ENCODE measurements at places on chromosomes 7 and 10.

DNA sequence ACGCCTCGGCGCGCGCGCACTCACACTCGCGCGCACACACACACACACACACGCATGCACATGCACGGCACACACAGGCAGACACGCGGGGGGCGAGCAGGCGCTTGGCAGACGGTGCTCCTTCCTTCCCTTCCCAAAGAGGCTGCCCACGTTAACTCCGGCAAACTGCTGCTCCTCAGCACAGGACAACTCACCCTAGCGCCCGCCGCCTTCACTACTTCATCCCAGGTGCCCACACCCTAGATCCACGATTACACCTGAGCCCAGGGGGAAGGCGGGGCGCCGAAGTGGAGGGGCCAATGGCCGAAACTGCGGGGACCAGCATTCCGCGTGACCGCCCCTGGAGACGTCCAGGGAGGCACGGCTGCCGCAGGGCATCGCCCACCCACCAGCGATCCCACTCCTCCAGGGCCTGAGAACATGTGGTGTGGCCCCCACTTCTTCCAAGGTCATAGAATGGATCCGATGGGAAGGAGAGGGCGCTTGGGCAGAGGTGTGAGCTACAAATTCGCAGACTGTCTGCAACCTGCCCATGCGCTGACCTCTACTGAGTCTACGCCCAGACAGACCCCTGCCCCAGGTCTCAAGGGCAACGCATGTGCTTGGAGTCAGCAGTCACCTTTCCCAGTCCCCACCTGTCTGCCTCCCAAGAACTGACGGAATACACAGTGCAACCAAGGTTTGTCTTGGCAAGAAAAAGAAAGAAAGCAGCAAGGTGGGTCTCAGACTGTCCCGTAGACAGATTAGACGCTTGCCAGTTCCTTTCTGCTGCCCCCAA lies 74.6 kb downstream of the CALN1 start:
- no peak for DNase-seq

- DNase-seq: no peak
These were observed 2.4 kb upstream of the GLCCI1 start for GRCh38 chr7:7966141-7966734.

DNA sequence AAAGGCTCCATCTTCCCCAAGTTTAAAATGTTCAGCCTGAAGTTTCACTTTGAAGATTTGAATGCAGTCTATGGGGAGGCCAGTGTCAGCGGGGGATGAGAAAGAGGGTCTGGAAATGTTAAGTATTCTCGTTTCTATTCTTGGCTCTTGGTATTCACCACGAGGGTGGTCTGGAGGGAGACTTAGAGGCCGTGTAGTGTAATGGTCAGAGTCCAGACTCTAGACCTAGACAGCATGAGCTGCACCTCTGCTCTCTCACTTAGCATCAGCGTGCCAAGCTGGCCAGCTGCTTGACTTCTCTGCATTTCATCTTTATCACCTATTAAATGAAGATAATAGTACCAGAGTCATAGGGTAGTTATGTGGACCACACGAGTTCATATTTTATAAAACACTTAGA lies 57.9 kb downstream of the MKX start:
- DNase-seq: no peak

- DNase-seq: no peak
These were observed 230.0 kb upstream of the PPP1R3A start for GRCh38 chr7:114148779-114149178.

DNA sequence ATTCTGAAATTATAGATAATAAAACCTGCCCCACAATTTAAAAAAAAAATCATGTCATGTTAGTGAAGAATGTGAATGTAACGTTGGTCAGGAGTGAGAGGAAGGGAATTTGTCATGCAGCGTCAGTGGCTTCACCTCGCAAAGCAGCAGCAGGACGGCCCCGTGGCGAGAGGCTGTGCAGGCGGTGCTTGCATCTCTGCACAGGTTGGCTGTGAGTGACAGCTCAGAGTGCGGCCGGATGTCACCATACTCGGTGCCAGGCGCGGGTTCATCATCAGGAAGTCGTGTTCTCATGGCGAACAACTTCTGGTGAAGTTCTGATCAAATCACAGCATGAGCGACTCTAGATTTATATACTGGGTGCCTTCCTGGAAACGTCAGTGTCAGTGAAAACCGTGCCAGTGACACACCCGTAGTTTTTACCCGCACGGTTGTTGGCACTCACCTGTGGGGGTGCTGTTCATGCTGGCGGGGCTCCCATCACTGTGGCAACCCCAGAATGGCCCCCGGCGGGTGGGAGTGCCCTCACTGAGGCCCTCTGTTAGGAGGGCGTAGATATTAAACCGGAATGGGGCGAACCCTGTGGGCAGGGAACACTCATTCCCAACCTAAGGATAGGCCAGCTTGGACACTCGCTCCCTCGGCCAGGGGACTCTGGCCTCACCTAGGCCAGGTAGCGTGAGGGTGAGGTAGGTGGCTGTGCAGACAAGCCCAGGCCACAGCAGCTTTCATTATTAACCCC lies 120.3 kb downstream of the CYTH3 start:
- no peak for DNase-seq

DNA sequence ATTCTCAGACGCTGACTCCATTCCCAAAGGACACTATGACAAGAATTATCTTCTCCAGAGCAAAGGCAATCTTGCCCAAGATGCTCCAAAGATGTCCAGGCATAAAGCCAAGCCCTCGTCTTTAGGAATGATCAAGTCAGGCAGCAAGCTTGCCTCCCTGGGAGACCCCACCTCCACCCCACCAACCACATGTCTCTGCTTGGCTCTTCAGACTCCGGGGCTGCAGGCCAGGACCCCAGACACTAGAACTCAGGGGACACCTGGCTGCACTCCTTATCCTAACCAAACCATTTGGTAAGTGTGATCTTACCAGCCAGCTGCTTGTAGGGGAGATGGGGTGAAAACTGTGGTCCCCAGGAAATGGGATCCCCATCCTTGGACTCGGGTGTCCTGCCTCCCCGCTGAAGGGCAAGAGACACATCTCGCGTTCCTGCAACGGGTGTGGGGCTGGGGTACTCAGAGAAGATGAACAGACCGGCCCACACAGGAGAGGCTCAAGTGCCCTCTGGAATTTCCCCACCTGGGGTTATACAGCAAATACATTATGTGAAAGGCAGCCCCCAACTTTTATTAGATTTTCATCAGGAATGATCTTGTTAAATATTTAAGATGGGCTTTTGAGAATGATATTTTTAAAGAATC lies 55.7 kb downstream of the INSIG1 start:
- DNase-seq: no peak

GRCh38 chr10:113390896-113391295 lies 162.0 kb upstream of the HABP2 start:
- DNase-seq: no peak

DNA sequence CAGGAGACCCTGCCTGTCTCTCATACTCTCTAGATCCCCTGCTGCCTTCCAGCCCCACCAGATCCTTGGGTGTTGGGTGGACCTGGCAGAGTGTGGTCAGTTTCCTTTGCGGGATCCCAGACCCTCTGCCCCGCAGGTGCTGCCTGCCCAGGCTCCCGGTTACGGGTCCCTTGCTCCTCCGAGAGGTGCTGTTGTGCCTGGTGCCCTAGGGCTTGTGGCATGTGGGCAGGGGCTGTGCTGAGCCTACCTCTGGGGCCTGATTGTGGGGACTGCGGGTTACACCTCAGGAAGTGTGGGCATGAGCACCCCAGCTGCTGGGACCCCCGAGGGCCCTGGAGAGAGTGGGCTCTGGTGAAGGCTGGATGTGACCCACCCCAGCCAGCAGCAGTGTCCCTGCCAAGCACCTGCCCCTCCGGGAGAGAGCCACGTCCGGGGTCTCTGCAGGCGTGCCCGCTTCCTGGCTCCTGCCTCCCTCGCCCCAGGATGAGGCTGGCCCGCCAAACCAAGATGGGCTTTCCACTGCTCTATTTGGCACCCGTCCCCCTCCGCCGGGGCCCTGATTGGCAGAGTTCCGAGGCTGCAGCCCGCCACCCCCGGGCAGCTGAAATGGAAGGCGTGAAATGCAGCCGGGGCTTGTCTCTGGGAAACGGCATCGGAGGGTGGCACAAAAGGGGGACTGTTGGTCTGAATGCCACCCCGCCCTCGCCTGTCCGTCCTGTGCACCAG lies 17.0 kb downstream of the CLIP2 start:
- DNase-seq: no peak

DNA sequence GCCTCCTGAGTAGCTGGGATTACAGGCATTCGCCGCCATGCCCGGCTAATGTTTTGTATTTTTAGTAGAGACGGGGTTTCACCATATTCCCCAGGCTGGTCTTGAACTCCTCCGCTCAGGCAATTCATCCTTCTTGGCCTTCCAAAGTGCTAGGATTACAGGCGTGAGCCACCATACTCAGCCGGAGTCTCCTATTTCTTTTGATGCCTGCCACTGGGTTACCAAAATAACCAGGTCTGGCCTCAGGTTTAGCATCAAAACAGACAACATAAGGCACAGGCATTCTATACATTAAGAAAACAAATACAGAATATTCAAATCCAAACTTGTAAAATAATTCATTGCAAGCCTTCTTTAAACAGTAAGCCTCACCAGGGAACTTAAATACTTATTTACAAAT lies 289.8 kb upstream of the IMMP2L start:
- DNase-seq: no peak

DNA sequence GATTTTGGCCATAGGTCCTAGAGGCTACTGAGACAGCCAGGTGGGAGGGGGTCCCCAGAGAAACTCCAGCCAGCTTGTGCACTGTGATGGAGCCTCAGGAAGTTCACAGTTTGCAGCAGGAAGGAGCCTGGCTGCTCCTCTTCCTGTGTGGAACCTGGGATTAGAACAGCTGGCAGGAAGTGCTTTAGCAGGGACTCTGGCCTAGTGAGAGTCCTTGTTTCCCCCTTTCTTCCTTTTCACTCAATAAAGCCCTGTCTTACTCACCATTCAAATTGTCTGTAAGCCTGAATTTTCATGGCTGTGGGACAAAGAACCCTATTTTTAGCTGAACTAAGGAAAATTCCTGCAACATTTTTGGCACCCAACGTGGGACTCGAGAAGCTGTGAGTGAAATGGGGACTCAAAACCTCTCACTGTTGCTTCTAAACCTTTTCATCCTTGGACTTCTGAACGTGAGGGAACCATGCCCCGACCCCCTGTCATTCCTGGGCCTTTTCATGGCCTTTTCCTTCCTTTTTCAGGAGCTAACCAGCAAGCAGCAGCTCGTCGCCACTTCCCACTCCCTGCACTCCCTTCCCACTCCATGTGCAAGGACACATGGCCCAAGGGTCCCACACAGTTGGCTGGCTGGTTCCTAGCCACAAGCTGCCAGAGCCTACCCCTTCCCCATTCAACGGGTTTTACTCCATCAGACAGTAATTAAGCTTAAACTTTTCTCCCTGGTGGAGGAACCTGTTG lies 32.8 kb upstream of the SORCS3 start:
- no peak for DNase-seq

GRCh38 chr7:140404565-140405065 lies 757 bp downstream of the RAB19 start:
- DNase-seq: no peak

DNA sequence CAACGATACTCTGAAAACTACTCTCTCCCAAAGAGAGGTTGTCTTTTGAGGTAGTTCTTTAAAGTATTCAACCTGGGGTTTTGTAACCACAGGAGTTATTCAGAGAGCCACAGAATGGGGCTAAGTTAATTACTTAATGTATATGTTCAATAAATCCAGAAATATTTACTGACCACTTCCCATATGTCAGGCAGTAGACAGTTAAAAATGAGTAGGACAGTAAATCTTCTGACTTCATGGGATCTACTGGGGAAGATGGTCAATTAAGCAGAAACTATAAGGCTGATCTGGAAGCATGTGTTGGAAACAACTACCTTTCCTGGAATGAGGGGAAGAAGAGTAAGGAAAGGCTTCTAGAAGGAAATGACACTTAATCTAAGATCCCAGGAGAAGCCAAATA lies 167.7 kb downstream of the MAGI2 start:
- no peak for DNase-seq

DNA sequence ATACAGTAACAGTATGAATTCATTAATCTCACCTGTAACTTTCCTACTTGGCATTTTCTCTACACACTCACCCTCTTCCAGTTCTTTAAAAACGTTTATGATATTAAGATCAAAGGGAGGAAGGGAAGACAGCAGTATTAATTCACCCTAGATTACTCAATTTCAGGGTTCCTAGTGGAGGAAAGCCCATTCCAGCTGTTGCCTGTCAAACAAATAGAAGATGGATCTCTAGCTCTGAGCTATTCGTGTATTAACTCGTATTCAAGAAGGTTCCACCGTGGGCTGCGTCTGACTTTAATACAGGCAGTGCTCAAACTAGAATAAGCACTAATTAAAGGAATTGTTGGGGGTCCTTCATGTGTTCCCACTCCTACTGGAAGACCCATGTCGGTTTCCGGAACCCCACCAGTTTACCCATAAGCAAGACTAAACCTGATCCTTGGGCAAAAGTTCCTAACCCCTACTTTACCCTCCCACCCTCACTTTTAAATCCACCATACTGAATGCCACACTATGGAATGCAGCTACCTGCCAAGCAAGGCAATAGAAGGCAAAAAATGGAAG lies 2.1 kb downstream of the NANOS1 start:
- DNase-seq: no peak

DNA sequence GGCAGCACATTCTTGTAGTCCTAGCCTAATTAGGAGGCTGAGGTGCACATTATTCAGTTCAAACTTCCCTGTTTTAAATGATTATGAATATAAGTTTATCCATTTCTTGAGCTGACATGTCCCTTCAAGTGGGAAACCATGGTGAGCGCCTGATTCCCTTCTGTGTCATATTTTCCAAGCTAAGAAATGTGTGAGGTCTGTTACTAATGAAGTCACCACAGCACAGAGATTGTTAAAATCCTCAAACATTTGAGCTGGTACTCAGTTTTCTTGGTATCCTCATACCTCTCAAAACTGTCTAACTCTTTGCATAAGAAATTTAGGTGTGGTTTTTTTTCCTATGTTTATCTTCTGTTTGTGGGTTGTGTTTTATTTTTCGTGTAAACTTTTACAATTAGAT lies 926.8 kb downstream of the GATA3 start:
- DNase-seq: no peak

DNA sequence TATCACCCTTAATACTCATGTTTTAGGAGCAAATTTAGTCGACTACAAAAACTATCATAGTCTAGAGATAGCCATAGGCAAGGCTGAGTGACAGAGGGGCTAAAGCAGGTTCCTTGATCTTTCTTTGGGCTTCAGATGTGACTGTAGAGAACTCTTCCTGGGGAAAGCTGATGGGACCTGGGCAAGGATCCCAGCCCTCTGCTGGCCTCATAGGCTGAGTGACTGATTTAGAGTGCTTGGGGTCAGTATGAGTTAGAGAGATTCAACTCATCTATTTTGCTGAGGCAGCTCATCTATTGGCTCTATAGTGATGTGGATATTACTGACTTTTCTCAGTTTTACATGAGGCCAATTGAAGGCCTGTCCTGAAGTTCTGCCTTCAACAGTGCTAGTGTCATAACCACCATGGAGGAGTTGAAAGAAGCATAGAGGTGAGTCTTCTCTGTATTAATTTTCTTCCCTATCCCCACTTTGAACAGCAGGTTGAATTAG lies 81.6 kb downstream of the SAMD9 start:
- DNase-seq: no peak

DNA sequence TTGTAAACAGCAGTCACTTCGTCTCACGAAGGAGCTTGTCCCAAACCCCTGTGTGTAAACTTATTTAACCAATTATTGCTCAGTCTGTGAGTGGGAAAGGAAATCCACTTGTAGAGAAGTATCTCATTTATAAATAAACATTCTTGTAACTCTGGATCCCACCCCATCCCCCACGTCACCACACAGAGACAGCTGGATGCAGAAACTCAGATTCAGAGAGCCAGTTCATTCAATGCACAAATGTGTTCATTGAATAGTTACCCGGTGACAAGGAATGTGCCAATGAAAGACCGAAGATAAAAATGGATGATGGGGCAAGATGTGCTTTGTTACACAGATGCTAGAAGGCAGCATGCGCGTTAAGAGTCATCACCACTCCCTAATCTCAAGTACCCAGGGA lies 8.3 kb upstream of the OCM start:
- DNase-seq: no peak

Data from GM03348 (cell line).